GOT3 (cell line): ENCODE measurements at places on chromosomes 1 and 21.

DNA sequence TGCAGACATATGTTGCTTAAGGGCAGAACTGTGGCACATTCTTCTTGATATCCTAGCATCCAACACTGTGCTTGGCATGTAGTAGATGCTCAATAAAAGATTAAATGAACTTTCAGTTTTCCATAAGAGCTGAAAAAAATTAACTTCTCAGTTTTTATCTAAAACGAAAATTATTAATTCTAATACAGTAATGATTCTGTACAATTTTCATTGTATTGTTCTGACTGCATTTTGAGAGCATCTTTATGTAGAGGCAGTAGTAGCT lies 46.6 kb downstream of the FGGY start:
- DNase-seq, result no peak

DNA sequence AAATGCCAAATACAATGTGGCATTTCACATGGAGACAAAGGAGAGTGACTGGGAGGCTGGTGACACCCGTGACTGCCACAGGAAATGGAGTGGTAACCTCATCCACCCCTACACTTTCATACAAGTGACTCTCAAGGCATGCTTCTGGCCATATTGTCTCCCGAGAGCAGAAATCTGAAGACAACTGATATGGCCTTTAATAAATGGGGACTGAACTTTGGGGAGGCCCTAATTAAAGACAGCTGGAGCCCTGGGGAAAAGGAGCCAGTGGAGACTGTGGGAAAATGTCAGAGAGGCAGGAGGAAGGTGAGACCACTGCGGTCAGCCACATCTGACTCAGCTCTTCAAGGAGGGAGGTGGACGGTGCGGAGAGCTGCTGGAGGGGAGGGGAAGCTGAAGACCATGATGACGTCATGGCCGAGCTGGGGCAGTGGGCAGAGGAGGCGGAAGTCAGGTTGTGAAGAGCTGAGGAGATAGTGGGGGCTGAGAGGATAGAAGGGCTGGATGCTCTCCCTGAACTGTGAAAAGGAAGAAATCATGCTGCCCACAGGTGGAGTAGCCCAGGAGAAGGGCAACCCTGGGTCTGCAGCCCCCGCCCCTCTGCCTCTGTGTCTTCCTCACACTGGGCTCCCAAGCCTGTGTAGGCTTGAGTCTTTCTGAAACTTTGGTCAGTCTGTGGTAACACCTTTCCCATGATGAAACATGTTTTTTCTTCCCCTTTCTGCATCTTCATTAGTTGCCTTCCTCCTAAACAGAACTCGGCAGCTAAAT lies 14.0 kb upstream of the NCF2 start:
- DNase-seq, result no peak

DNA sequence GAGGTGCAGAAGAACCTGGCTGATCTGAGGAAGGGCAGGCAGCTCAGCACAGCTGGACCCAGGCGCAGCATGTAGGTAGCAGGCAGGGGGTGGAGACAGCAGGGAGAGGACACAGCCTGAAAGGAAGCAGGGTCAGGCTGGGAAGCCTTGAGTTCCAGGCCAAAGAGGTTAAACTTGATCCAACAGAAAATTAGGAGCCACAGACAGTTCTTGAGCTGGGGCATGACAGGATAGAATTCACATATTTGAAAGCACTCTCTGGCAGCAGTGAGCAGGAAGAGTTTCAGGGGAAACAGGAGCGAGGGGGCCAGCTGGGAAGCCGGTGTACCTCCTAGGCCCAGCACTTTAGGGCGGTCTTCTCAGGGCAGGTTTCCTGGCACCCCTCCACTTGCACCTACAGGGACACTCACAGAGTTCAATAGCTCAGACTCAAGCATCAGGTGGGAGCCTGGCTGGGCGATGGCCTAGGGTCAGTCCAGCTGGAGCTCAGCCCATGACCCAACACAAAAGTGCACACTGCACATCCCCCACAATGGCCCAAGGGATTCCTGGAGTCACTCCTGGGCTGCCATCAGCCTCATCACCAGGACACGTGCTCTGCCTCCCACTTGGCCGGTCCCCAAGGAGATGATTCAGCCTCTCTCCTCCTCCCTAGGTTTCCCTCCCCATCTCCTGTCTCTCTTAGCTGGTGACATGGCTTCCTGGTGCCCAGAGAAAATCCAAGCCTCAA lies 22.7 kb downstream of the MATN1 start:
- peak; percentile 19 for DNase-seq

DNA sequence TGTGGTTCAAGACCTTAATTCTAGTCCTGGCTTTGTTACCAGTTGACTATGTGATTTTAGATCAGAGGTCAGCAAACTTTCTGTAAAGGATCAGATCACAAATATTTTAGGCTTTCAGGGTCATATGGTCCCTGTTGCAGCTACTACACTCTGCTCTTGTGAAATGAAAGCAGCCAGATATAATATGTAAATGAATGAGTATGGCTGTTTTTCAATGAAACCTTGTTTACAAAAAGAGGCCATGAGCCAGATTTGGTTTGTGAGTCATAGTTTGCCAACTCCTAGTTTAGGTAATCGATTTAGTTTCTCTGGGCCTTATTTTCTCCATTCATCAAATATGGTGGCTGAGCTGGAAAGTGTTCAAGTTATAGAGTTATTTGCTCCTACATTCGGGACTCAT lies 346.7 kb downstream of the NUF2 start:
- no peak for DNase-seq

- DNase-seq, result no peak
Observed at GRCh38 chr21:32993894-32994293, 31.8 kb upstream of the OLIG2 start.

DNA sequence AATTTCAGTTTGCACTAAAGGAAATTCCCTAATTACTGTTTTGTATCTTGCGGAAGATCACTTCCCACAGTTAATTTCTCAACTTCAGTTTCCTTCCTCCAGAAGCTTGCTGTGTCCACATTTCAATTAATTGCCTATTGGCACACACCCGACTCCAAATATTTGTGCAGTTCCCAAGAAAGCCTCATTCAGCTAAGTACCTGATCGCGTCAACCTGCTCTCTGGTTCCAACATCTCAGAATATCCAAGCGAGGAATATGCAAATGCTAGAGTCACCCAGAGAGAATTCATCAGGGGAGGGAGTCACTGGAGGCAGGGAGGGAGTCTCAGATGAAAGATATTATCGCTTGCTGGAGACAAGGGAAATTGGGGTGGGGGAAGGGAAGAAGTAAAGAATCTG lies 351.3 kb downstream of the RRAGC start:
- no peak for DNase-seq

- DNase-seq, result no peak
Observed at GRCh38 chr1:76950306-76950705, 83.0 kb downstream of the ST6GALNAC5 start.

- no peak for DNase-seq
Observed at GRCh38 chr1:86773341-86774288, 69.2 kb downstream of the SH3GLB1 start.

GRCh38 chr1:67213164-67213563 lies 46.9 kb downstream of the IL23R start:
- no peak for DNase-seq

GRCh38 chr1:23916209-23917131 lies 3.3 kb upstream of the CNR2 start:
- no peak for DNase-seq

DNA sequence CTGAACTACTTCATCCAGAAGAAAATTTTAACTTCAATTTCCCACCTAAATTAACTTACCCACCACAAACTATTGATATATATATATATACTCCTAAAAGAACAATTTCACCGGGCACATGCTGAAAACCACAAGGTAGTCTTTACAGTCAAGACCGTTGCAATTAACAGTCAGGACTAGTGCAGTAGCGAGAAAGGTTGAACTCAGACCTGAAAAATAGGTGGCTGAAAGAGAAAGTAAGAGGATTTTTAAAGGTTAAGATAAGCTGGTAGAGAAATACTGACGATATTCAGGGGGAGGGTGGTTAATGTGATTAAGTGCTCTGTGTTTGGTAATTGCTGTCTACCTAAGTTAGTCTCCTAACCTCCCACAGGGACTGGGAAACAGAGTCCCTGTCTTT lies 1153.5 kb upstream of the TMPRSS15 start:
- no peak for DNase-seq

DNA sequence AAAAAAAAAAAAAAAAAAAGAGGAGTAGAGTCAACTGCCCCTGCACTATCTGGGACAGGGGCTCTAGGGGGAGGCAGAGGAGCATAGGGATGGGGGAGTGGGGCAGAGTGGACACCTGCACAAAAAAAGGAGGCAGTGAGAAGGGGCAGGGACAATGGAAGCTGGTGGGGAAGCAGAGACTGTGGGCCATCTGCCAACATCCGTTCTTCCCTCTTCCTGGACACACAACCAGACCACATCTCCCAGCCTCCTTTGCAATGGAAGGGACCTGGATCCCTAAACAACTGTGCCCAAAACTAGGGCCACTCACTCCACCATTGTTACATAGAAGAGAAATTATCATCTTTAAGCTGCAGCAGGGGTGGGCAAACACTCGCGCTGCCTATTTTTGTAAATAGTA lies 38.4 kb downstream of the NEK2 start:
- DNase-seq, result no peak

DNA sequence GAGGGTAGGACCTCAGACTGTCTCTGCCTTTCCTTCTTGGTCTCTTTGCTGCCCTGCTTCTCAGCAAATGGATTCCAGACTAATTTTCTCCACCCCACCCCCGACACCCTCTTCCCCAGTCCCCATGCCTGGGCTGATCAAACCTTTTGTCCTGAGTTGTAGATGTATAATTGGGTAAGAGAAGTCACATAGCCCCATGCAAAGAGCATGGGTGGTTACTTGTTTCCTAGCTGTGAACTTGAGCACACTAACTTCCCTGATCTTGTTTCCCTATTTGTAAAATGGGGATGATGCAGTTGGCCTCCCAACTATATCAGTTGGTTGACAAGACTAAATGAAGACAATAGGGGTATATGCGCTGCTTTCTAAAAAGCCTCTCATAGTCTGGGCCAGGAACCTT lies 9.2 kb downstream of the PADI6 start:
- no peak for DNase-seq

DNA sequence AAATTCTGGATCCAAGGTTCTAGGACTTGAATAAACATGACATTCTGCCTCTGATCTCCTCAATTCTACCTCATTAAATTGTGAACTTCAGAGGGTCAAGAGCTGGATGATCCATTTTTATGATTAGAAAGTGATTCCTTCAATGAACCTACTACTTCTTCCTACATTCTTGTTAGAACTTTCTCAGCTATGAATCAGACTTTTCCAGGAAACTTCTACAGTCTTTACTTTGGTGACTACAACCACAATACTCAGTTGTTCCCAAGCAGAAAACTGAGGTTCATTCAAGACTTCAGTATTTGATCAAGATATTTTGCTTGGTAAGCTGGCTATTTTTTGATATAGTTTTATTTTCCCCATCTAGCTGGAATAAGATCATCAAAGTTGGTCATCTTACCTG lies 51.4 kb downstream of the CDC7 start:
- no peak for DNase-seq

GRCh38 chr1:218380125-218380977 lies 35.2 kb downstream of the TGFB2 start:
- DNase-seq, result no peak

DNA sequence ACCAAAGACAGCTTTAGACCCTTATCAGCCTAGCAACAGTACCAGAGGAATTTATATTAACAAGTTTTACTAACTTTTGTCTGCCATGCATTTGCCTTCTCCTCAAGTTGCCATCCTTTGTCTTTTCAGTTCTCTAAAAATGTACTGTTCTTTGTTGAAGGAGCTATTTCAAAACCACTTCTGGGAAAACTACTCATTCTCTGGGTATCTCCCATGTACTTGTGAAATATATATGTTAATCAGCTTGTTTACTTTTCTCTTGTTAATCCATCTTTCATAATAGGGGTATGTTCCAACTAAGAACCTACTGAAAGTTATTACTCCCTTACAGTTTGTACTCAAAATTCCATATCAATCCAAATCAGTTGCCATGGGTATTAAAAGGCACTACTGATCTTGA lies 16.3 kb downstream of the DPYD start:
- DNase-seq, result no peak

DNA sequence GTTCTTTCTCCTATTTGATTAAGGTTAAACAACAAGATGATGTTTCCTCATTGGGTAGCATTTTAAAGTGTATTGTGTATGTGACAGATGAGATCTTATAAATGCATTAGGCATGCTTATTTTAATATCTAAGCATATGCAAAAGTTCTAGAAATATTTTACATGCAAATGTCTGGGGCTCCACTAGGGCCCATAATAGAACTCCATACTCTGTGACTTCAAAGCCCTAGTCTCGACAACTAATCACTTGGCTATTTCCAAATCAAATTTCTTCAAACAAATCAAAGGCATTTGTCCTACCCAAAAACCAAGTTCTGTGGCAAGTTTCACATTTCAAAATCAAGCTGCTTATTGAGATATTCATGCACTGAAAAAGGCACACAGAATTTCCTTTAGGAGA lies 385.6 kb upstream of the ST6GALNAC5 start:
- no peak for DNase-seq

DNA sequence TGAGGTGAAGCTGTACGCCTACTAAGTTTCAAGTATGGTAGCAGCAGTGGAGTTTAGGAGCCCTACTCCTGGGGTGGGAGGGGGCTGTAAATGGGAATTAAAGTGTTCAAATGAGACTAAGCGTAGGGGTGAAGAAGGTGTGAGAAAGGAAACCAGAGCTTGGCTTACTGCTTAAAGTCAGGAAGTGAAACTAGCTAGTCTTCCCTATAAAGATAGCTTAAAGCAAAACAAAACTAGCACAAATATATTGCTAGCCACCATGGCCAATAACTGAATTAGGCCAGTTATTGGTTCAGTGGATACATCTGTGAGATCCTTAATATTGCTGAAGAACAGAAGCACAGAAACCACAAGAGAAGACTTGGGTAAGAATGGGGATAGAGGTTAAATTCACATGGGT lies 492.2 kb upstream of the PKN2 start:
- DNase-seq, result no peak

GRCh38 chr1:116483481-116484309 lies 87.1 kb downstream of the CD58 start:
- DNase-seq, result no peak

- DNase-seq, result no peak
Observed at GRCh38 chr1:114126261-114127095, 27.2 kb downstream of the SYT6 start.

GRCh38 chr1:170804419-170804818 lies 130.9 kb upstream of the MROH9 start:
- no peak for DNase-seq

DNA sequence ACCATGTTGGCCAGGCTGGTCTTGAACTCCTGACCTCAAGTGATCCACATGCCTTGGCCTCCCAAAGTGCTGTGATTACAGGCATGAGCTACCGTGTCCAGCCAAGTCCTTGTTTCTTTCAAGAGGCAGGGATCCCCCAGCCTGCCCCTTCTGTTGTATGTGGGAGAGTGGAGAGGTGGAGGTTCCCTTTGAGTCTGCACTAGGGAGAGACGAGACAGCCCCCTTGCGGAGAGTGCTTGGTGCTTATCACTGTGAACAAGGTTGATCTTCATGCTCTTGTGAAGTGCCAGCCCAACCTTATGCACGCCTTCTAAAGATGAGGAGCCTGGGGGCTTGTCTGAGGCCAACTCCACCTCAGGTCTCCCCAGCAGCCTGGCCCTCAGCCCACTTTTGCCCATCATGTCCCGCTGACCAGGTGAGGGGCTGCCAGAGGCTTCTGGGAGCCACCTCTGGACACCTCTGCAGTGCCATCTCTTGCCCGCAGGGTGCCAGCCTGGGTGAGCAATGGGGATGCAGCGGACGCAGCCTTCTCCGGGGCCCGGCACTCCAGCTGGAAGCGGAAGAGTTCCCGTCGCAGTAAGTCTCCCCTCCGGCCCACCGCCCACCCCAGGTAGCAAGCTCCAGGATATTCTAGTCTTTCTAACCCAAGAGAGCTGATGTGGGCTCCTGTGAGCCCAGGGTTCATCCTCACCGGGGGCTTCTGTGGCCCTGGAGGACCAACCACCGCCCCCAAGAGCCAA lies 62.3 kb downstream of the ARHGEF10L start:
- DNase-seq, result no peak
